ENCODE measurements at places on chromosomes 5 and 9.

- DNase-seq: no peak
Observed at GRCh38 chr5:174827558-174827957, 103.2 kb downstream of the MSX2 start.

DNA sequence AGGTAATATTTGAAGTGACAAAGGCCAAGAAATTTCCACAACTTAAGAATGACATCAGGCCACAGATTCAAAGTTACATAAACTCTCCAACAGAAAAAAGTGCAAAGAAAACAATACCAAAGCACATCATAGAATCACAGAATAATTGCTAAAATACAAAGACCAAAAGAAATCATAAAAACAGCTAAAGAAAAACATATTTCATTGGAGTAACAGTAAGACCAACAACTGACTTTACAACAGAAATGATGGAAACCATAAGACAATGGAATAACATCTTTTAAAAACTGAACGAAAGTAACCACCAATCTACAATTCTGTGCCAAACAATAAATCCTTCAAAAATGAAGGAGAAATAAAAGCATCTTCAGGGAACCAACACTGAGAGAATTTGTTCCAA, 38.3 kb downstream of the ZDHHC21 start:
- no peak for DNase-seq

DNA sequence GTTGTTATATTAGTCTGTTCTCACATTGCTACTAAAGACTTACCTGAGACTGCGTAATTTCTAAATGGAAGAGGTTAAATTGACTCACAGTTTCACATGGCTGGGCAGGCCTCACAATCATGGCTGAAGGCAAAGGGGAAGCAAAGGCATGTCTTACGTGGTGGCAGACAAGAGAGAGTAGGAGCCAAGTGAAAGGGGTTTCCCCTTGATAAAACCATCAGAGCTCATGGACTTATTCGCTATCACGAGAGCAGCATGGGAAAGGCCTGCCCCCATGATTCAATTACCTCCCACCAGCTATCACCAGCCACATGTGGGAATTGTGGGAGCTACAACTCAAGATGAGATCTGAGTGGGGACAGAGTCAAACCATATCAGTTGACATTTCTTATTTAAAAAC, 374.5 kb upstream of the RORB start:
- DNase-seq: no peak

DNA sequence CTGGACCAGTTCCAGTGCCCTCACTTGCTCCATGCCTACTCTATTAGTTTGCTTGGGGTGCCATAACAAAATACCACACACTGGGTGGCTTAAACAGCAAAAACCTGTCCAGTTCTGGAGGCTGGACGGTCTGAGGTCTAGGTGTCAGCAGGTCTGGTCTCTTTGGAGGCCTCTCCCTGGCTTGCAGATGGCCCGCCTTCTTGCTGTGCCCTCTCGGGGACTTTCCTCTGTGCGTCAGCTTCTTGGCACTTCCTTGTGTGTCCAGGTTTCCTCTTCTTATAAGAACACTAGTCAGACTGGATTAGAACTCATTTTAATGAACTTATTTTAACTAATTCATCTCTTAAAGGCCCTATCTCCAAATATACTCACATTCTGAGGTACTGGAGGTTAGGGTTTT, 97.2 kb downstream of the CARTPT start:
- peak; percentile 40 for DNase-seq

- DNase-seq: no peak
Observed at GRCh38 chr9:84756171-84756570, 86.6 kb downstream of the NTRK2 start.

- DNase-seq: no peak
Observed at GRCh38 chr5:66239034-66239433, 94.9 kb downstream of the SREK1 start.

GRCh38 chr5:115738830-115739229, 77.6 kb downstream of the CDO1 start:
- DNase-seq: no peak

DNA sequence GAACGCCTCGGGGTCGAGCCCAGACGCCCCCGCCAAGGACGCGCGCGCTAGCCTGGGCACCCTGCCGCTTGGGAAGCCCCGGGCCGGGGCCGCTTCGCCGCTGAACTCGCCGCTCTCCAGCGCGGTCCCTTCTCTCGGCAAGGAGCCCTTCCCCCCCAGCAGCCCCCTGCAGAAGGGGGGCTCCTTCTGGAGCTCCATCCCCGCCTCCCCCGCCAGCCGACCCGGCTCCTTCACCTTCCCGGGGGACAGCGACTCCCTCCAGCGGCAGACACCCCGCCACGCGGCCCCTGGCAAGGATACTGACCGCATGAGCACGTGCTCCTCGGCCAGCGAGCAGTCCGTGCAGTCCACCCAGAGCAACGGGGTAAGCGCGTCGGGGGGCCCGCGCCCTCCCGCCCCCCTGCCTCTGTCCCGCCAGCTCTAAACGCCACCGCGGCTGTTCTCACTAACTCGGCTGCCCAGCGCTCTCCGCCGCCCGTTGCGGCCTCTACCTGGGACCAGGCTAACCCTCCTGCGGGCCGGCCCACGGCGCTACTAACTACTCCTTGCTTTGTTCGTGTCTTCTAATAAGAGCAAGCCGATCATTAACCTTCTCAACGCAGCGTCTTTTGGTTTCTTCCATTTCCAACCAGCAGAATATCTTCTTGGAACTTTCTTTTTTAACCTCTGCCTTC, 93.6 kb upstream of the OTULINL start:
- DNase-seq: no peak

DNA sequence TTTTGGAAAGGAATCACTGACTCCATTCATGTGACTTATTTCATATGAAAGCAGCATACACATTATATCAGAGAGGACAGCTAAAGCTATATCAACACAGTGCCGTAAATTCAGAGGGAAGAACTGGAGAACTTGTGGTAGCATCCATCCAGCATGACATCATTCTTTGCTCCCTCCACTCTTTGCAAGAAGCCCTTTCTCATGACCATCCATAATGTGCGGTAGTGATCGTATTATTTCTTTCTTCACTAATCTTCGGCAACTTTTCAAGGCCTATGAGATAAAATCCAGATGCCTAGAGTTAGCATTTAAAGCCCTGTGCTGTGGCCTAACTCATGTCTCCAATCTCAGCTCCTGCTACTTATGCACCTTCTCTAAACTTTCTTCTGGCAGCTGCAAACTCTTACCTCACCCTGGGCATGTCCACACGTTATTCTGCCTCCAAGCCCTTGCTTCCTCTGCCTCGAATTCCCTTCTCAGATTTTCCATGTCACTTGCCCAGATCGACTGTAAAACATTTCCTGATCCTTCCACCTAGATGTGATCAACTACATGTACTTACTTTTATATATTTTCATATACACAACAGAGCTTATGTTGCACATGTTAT, 307.3 kb upstream of the SGCD start:
- DNase-seq: no peak

DNA sequence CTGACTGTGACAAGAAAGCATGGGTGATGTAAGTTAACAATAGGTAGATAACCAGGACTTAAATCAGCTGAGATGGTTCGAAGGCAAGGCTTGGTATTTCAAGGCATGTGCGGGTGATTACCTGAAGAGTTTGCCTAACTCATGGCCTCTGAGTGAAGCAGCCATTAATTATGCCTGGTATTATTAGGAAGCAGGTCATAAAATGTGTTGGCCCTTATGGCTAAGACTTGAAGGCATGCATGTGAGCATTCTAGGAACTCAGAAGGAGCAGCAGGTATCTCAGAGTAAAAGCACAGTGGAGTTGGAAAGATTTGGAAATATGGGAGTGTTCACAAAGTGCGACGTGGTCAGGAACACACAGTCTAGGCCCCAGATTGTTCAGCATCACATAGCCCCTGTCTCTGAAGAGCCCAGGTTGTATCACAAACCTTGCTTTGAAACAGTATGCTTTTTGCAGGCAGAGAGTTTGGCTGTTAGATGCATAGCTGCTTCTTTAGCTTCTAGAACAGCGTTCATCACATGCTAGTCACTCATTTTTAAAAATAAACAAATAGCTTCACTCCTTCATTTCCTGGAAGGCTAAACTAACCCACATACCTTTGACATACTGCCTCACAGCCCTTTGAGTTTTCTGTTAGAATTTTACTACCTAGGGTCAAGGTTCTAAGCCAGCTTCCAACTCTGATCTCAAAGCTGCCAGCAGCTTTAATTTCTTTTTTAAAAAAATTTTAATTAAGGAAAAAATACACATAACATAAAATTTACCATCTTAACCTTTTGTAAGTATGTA, 2.1 kb downstream of the HEXB start:
- DNase-seq: no peak

- DNase-seq: no peak
Observed at GRCh38 chr9:6467006-6467625, 54.1 kb downstream of the UHRF2 start.

DNA sequence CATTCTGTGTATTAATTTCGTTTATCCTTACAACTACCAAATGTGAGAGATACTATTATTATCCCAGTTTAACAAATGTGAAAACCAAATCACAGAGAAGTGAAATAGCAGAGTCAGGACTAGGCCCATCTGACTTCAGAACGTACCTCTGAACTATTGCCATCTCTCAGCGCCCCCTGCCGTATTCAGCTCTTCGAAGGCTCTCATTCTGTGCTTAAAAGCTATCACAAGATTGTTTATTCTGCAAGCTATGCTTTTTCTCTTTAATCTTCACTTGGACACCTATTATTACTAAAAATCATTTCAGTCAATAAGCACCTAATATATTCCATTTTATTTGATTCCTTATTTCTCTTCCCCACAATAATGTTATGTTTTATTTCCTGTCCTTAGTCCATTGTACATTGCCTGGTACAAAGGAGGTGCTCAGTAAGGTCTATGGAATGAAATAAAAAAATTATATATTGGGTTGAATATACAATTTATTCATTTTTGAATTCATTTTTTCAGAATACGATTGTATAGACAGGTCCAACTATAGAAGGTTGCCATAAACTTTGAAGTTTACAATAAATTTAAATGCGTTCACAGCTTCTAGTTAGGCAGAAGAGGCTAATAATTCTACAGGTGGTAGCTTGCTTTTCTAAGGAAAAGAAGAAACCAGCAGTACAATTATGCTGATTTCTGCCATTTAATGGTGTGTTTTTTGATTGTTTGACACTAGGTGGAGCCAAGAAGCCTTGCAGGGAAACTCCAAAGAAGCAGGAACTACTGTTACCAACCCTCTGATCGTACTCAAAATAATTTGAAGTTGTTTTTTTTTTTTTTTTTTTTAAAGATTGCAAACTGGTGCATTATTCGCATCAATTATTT, 202.2 kb upstream of the DMRTA1 start:
- DNase-seq: no peak

DNA sequence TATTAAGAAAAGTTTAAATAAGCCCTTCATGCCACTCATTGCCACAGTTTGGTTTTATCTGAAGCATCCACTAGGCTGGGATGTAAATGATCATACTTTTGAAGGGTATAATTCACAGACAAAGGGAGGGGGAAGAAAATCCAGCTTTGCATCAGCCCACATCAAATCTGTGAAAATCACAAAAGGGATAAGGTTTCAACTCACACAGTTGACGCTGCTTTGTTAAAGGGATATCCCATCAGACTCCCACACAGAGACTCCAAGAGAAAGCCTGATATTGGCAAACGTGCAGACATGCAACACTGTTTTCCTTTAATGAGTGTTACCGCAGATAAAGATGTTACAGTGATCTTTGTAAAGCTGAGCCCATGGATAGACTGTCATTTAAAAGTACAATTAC, 602.9 kb downstream of the TLE1 start:
- no peak for DNase-seq

- DNase-seq: no peak
Observed at GRCh38 chr9:7910426-7911020, 110.9 kb upstream of the DMAC1 start.

- DNase-seq: no peak
Observed at GRCh38 chr9:89006267-89006666, 15.0 kb downstream of the S1PR3 start.

GRCh38 chr5:136103118-136103517, 29.5 kb upstream of the SMAD5 start:
- DNase-seq: no peak

DNA sequence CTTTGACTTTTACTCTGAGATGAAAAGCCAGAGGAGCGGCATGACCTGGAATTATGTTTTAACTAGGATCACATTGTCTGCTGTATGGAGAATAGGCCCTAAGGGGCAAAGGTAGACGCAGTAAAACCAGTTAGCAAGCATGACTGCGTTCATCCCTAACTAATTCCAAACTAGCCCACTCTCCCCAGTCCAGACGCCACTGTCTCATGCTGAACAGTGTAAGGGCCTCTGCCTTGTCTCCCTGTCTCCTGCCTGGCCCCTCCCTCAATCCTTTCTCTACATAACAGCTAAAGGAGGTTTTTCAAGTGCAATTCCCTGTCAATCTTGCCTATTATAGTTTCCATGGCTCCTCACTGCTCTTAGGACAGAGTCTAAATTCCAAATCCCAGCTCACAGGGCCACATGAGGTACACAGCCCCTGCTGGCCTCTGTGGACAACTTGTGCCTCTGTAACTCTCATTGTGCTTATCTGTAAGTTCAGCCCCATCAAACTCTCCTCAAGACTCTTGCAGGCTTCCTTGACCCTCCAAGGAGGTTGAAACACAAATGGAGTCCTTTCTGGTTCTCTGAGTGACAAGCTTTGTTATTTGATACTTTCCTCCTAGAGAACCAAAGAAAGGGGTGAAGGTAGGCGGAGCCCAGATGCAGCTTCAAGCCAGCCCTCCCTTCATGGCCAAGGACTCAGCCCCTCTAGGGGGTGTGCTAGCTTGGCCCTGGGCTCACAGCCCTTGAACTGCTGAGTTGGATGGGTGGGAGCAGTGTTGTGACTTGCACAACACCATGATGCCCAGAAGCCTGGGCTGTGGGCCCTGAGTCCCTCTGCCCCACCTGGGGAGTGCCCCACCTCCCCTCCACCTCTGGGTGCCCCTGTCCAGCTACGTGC, 16.0 kb upstream of the SLC22A4 start:
- no peak for DNase-seq

- DNase-seq: no peak
Observed at GRCh38 chr5:157306692-157307471, 41.0 kb downstream of the CYFIP2 start.

DNA sequence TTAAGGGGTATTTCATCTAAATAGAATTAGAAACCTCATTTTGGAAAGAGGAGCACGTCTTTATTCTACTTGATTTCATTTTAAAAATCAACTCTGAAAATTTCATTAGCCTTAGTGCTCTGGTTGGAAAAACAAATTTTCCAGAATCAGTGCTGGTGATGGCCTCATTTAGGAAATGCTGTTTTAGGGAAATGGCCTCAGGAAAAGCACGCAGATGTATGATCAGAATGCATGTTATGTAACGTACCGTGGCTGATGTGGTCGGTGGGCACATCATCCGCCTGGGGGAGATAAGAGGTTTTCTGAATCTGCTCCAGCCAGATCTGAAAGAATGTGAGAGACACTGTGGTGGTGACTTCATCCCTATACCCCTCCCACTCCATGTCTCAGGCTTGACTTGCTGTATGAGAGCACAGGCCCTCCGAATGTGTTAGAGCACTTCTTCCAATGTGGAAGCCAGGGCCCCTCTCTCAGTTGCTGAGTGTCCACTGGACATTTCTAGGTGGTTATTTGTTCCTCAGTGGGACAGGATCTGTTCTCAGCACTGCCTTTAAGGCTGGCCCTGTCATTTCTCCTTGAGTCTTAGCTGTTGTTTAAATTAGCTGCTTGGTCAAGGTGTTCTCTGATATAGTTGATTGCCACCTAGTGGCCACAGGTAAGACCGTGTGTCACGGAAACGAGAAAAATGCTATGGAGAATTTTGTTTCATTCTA, 96.5 kb downstream of the ARHGAP26 start:
- DNase-seq: no peak

- no peak for DNase-seq
Observed at GRCh38 chr5:6088706-6089105, 289.6 kb downstream of the MED10 start.

All from breast epithelium (tissue), 4 donors.